ENCODE measurements at places on chromosomes 4 and X. TPM values are rescaled to one million over a fixed set of nuclear protein-coding genes. Genes with fewer than 3 reads are reported as not detected.

BTK gene
- not detected for total RNA-seq

PASD1 gene
- total RNA-seq: not detected

DNA sequence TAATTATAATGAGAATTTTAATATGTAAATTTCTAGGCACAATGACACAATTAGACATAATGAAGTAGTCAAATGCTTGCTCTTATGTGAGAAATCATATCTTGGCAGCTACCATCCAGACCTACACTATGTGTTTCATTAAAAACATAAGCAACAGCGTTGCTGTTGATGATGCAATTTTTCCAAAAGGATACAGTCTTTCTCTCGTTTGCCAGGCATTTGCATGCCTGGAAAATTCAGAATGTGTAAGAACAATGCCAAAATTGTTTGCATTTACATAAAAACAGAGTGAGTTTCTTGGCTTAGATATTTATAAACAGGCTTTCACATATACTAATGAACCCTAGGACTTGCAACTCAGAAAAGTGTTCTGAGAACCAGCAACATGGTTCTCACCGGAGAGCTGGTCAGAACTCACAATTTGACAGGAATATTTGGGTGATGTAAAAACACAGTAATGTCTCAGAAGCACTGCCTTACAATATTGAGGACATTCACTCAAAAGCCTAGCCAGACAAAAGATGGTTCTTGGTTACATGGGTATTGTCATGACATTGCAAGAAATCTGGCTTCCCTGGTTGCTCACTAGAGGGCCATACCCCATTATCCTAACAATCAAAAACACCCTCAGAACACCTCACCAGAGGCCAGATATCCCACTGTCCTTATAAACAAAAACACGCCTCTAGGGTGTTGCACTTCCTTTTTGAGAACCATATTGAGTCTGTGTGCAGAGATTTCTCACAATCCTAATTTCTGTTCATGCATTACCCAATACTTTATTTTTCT, 1029.0 kb upstream of the AGA start:
- no peaks in the 10 kb centered on the region for H3K27me3 ChIP-seq
- H3K27ac ChIP-seq: no peak overlapping the region
- H3K4me1 ChIP-seq: no peaks in the 10 kb centered on the region

DNA sequence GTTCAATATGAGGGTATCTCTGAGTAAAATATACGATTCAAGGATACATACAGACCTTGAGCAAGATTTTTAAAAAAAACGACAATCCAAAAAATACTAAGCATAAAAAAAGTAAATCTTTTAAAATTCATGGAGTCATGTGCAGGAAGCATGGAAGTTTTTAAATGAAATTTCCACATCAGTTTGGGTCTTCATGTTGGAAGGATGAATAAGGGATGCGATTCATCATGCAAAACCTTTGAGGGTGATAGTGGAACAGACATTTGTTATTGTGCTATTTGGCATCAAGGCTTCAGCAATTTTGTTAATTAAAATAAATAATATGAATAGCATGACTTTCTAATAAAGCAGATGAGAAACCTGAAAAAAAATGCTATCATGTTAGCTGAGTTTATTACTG, 815.0 kb upstream of the PCDH10 start:
- H3K4me1 ChIP-seq: no peaks in the 10 kb centered on the region
- peak; percentile 3 for DNase-seq
- no peaks in the 10 kb centered on the region for H3K27me3 ChIP-seq
- H3K36me3 ChIP-seq: no peaks in the 10 kb centered on the region
- H3K4me3 ChIP-seq: no peak overlapping the region

- no peak overlapping the region for H3K27ac ChIP-seq
- no peaks in the 10 kb centered on the region for H3K4me1 ChIP-seq
- DNase-seq: no peak
- H3K4me3 ChIP-seq: no peak overlapping the region
- no peaks in the 10 kb centered on the region for H3K27me3 ChIP-seq
These were observed 39.9 kb upstream of the VAMP7 start for GRCh38 chrX:155841232-155841631.

Data from IMR-90 (cell line).